Chondrocyte (in vitro differentiated cells): ENCODE measurements at places on chromosomes 4 and X. TPM values are rescaled to one million over a fixed set of nuclear protein-coding genes. Genes with fewer than 3 reads are reported as not detected.
A peak's percentile ranks its signal among the peaks of the same experiment; 100 is the strongest.

The RAI2 gene
- 0.85 to 0.97 TPM (median 0.87 TPM) in 3 replicates for total RNA-seq

The CYBB gene
- not detected in 3 replicates for total RNA-seq

GRCh38 chr4:180335566-180335965 lies 1907.6 kb upstream of the TENM3 start:
- H3K4me3 ChIP-seq = no peak overlapping the region
- no peak for DNase-seq
- no peaks in the 10 kb centered on the region for H3K36me3 ChIP-seq
- H3K27me3 ChIP-seq = no peaks in the 10 kb centered on the region

The TXK gene
- 0.22 TPM in 1 of 3 replicates, not detected in the others for total RNA-seq

DNA sequence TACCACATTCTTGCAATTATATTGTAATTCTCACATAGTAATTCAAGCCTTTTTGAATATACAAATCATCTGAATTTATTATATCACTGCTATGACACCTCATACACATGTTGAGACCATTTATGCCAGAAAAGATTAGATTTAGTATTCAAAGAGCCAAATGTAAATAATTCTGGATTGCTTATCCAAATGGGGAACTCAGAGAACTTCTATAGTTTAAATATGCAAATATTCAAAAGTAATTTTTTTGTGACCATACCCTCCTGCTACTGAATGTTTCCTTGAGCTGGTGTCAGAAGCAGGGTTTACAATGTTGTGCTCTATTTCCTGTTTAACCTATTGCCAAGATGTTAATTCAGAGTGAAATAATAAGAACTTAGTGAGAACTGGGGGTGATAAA lies 372.2 kb downstream of the TRIML1 start:
- H3K27me3 ChIP-seq = peaks cover 3% of the 10 kb centered on the region

The ARHGAP6 gene
- 0.48 to 1.7 TPM (median 1.5 TPM) in 3 replicates for total RNA-seq

DNA sequence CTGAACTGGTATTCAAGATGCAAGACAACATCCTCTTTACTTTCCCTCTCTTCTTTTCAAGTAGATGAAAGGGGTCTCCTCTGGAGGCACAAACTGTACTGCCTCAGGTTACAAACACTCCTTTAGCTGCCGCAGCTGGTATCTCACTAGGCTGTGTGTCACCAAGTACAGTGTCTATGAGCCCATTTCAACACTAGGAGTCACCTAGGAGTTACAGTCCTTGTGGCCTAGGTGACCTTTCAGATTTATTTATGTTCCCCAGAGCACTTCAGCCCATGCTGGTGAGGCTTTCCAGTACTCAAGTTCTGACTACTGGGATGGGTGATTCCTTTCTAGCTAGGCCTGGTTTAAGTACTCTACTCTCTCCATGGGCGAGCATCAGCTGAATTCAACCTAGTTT lies 32.4 kb upstream of the TMLHE start:
- no peak for DNase-seq
- H3K4me3 ChIP-seq = no peak overlapping the region
- peaks cover 9% of the 10 kb centered on the region for H3K4me1 ChIP-seq
- H3K27me3 ChIP-seq = no peaks in the 10 kb centered on the region

The SPANXA2 gene
- total RNA-seq = not detected in 3 replicates

GRCh38 chrX:8289523-8289922 lies 118.5 kb upstream of the VCX2 start:
- no peak for DNase-seq
- no peak overlapping the region for H3K27ac ChIP-seq
- H3K27me3 ChIP-seq = no peaks in the 10 kb centered on the region
- no peaks in the 10 kb centered on the region for H3K4me1 ChIP-seq
- H3K4me3 ChIP-seq = no peak overlapping the region

- H3K4me1 ChIP-seq = no peaks in the 10 kb centered on the region
- H3K4me3 ChIP-seq = no peak overlapping the region
- no peak overlapping the region for H3K27ac ChIP-seq
- no peaks in the 10 kb centered on the region for H3K36me3 ChIP-seq
- no peak for DNase-seq
- no peaks in the 10 kb centered on the region for H3K27me3 ChIP-seq
Observed at GRCh38 chrX:97045470-97045869, 161.8 kb downstream of the RPA4 start.

The MUC7 gene
- not detected in 3 replicates for total RNA-seq

DNA sequence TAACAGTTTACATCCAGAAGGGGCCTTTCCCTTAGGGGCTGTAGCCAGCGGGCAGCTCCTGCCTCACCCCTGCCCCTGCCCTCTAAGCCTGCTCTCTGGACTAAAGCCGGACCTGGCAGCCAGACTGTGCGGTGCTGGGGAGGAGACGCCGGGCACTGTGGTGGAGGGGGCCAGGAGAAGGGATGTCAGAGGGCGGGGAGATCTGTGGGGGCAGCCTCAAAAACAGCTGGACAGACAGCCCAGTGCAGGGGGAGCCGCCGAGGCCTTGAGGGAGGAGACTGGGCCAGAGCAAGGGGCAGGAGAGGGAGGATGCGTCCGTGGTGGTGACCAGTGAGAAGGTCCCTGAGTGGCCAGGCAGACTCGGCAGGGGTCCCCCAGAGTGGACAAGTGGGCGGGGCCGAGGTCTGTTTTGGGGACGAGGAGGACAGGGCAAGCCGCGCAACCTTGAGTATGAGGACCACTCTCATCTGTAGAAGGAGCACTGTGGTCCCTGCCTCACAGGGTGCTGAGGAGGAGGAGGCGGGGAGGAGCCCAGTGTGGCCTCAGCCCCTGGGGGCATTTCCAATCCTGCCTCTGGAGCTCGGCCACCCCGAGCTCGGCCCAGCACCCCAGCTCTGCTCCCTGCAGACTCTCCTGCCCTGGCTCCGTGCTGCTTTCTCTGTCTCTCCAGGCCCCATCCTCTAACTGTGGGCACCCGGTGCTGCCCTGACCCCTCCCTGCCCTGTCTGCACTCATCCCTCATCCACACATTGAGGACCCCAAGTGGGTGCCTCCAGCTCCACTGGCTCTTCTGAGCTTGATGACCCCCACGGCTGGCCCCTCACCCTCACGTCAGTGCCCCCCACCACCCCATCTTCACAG lies 59.2 kb upstream of the NKX1-1 start:
- peaks cover 16% of the 10 kb centered on the region for H3K27me3 ChIP-seq
- no peak overlapping the region for H3K27ac ChIP-seq
- no peak overlapping the region for H3K4me3 ChIP-seq
- peak; percentile 90 for DNase-seq

DNA sequence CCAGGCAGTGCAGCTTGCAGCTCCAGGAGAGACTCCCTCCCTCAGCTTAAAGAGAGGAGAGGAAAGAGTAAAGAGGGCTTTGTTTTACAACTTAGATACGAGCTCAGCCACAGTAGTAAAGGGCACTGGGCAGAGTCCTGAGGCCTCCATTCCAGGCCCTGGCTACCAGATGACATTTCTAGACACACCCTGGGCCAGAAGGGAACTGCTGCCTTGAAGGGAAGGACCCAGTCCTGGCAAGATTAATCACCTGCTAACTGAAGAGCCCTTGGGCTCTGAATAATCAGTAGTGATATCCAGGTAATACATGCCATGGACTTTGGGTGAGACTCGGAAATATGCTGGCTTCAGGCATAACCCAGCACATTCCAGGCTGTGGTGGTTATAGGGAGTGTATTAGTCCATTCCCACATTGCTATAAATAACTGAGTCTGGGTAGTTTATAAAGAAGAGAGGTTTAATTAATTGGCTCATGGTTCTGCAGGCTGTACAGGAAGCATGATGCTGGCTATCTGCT lies 15.3 kb upstream of the SLC16A2 start:
- no peak for DNase-seq
- H3K4me3 ChIP-seq = no peak overlapping the region
- H3K27me3 ChIP-seq = peaks cover 1% of the 10 kb centered on the region
- no peak overlapping the region for H3K27ac ChIP-seq
- H3K4me1 ChIP-seq = no peaks in the 10 kb centered on the region

The GPR78 gene
- 0.15 to 1.2 TPM (median 0.44 TPM) in 3 replicates for total RNA-seq

GRCh38 chr4:159425737-159426305 lies 322.9 kb downstream of the RAPGEF2 start:
- DNase-seq = no peak
- H3K27ac ChIP-seq = no peak overlapping the region
- no peaks in the 10 kb centered on the region for H3K36me3 ChIP-seq
- no peaks in the 10 kb centered on the region for H3K27me3 ChIP-seq
- no peak overlapping the region for H3K4me3 ChIP-seq
- H3K4me1 ChIP-seq = peaks cover 13% of the 10 kb centered on the region

The ANXA3 gene
- 3.7 to 22.0 TPM (median 21.9 TPM) in 3 replicates for total RNA-seq

- H3K27me3 ChIP-seq = no peaks in the 10 kb centered on the region
- no peak overlapping the region for H3K27ac ChIP-seq
- H3K4me3 ChIP-seq = no peak overlapping the region
- peaks cover 16% of the 10 kb centered on the region for H3K4me1 ChIP-seq
Observed at GRCh38 chr4:54877006-54877405, 219.2 kb downstream of the KIT start.

GRCh38 chr4:6668391-6668790 lies 25.3 kb upstream of the S100P start:
- H3K4me1 ChIP-seq = peaks cover 5% of the 10 kb centered on the region
- no peak overlapping the region for H3K4me3 ChIP-seq
- H3K27ac ChIP-seq = no peak overlapping the region
- DNase-seq = no peak
- peaks cover 4% of the 10 kb centered on the region for H3K36me3 ChIP-seq

DNA sequence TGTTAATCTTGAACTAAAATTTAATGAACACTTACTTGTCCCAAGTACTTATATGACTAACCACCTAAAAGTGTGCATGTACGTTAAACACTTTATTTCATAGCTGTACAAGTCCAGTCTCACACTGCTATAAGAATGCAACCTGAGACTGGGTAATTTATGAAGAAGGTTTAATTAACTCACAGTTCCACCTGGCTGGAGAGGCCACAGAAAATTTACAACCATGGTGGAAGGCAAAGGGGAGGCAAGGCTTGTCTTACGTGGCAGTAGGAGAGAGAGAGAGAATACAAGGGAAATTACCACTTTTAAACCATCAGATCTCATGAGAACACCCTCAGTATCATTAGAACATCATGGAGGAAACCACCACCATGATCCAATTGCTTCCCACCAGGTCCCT lies 748.7 kb upstream of the HS3ST1 start:
- DNase-seq = no peak
- no peaks in the 10 kb centered on the region for H3K4me1 ChIP-seq
- no peak overlapping the region for H3K27ac ChIP-seq
- peaks cover 3% of the 10 kb centered on the region for H3K27me3 ChIP-seq
- no peak overlapping the region for H3K4me3 ChIP-seq
- H3K36me3 ChIP-seq = no peaks in the 10 kb centered on the region
